ENCODE measurements at places on chromosomes 3 and 15.
A peak's percentile ranks its signal among the peaks of the same experiment; 100 is the strongest.

GRCh38 chr3:183188895-183189462 is 26.4 kb upstream of the LAMP3 start:
- no peak for DNase-seq

DNA sequence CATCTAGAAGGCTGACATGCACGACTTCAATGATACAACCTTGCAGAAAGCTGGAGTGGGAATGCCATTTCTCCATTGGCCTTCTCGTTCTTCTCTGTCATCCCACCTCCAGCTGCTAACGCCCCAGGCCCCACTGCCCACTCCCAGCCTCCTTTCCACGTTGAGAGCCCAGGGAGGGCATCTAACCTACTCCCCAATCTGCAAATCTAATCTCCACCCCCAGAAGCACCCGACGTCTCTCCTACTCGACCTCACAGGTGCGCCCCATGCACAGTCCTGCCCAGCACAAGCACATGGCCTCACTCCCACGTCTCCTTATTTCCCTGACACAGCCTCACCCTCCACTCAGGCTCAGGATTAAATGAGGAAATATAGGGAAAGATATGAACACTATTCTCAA is 33.4 kb downstream of the IL12A start:
- DNase-seq: no peak

DNA sequence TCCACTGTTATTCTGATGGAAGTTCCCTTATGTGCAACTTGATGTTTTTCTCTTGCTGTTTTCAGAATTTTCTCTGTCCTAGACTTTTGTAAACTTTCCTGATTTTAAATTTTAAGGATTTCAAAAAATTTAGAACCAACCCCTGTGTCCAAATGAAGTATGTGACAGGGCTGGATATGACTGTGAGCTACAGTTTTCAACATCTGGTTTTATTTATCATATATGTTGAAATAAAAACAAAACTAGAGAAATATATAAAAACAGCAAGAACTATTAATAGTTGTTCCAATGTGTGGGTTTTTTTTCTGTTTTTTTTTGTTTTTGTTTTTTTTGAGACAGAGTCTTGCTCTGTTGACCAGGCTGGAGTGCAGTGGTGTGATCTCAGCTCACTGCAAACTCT is 47.4 kb upstream of the PSMD6 start:
- DNase-seq: no peak

- DNase-seq: no peak
These were observed 41.3 kb downstream of the RPN1 start for GRCh38 chr3:128609294-128609693.

- DNase-seq: peak; percentile 62
These were observed 34.2 kb downstream of the ATP2B2 start for GRCh38 chr3:10471054-10471688.

DNA sequence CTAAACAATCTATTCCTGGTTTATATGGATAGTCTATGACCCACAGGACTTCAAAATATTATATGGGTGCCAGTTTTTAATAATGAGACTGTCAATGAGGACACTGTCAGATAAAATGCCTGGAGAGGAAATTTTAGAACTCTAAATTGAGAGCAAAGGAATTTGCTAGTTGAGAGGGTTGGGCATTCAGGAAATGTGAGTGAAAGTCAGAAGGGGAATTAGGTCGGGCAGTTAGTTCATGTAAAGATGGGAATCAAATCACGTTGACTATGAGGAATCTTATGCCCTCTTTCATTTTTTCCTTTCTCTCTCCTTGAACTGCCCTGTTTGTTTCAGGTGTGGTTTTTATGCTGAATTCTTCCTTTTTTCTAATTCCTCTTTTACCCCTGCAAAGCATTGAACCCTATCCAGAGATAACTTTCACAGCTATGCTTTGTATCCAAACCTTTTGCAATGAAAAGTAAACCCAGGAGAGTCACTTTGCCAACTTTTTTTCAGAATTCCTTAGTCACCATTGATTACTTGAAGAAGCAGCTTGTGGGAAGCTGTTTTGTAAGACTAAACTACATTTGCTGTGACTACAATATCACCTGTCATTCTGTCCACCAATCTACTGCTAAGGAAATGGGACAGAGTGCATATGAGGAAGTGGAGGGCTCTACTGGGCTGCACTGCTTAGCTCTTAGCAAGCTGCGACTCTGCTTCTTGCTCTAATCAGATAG is 27.8 kb downstream of the CHP1 start:
- DNase-seq: no peak

- DNase-seq: no peak
These were observed 4.7 kb downstream of the DLG1 start for GRCh38 chr3:197293605-197294237.

DNA sequence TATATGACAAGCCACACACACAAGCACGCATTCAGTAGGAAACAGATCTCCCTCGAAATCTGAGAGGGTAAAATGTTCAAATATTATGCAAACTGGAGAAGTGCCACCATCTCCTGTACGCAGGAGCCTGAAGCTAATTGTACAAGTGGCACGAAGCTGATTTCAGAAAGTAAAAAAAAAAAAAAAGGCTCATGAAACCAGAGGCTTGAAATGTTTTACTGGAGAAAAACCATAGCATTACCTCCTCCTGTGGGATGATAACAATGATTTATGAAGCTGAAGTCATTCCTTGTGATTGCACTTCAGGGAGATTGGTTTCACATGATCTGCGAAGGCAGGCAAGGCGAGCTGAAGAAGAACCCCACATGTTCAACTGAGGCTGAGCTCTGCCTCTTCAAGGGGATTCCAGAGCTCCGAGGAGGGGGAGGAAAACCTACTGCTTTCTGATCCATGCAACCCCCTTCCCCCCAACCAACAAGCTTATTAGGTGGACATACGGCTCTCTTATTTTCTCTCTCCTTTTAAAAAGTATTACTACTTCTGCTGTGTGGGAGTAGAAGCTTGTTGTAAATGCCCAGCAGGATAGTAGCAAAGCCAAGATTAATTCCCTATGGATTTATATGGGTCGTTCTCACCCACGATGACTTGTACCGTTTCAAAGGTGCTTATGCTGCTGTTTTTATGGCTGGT is 101.1 kb downstream of the GREM1 start:
- no peak for DNase-seq

DNA sequence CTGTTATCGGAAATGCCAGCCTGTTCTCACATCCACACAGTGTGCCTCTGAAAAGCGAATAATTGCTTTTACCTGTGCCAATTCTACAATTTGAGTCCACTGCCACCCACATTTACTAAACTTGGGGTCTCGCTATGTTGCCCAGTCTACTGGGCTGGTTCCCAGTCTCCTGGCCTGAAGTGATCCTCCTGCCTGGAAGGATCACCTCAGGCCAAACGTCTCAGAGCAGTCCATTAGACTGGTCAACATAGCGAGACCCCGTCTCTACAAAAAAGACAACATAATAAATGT is 827 bp upstream of the INO80 start:
- no peak for DNase-seq

- DNase-seq: peak; percentile 40
These were observed 457.4 kb downstream of the IGSF11 start for GRCh38 chr3:118577055-118577777.

GRCh38 chr3:49006408-49007067 is 653 bp upstream of the WDR6 start:
- DNase-seq: peak; percentile 68

- no peak for DNase-seq
These were observed 42.5 kb downstream of the IL1RAP start for GRCh38 chr3:190556351-190556750.

DNA sequence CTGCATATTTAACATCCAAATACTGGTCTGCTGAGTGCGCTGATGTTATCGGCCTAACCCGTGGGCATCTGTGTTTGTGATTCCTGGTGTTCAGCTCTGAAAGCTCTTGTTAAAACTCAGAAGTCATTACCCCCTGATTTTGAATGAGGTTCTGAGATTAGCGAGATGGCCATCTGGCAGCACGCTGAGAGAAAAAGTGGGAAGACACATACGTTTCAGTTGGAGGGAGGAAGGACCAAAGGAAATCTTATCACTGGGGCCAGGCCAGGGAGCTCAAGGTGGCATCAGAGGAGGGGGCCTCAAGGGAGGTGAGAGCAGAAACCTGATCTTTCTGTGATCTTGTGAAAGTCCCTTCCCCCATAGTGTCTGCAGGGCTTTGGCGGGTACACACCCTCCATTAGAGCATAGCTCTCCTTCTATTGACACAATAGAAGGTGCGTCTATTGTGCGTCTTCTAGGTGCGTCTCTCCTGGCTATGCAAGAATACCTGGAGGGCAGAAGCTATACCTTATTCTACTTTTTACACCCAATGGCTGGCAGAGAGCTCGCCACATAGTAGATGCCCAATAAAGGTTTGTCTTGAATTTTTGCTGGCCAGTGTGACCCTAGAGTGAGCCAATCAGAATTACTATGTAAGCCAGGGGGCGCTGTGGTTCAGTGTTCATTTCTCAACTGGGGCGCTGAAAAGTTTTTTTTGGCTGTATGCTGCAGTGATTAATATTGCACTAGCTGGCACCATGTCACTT is 182.4 kb downstream of the SHQ1 start:
- no peak for DNase-seq

- DNase-seq: no peak
These were observed 8.1 kb upstream of the MASP1 start for GRCh38 chr3:187299611-187300010.

GRCh38 chr3:195811756-195812155 is at the start of gene MUC4:
Gene MUC4 (minus strand): TSS chr3:195811929. CDS start chr3:195811817, 112 bp downstream.
- no peak for DNase-seq

Measured in brain (organoid and tissue), 16 donors.